ENCODE measurements at places on chromosomes 4 and X. TPM values are rescaled to one million over a fixed set of nuclear protein-coding genes. Genes with fewer than 3 reads are reported as not detected.
A peak's percentile ranks its signal among the peaks of the same experiment; 100 is the strongest.

The MTM1 gene
- polyA plus RNA-seq = 14.8 TPM

DNA sequence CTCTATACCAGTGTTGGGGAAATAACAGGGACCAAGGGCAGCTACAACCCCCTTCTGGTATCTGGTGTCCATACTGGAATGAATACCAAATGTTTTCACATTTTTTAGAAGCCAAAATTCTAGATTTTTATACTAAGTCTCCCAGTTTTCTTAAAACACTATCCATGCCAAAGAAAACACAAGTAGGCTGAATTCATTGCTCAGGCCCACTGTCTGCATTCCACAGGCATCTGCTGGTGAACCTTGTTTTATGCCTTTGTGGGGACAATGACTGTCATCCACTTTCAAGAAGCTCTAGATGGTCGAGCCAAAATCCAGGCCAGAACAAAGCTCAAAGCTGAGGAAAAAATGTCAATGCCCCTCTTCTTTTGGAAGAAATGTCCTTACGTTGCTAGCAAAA, 213.4 kb upstream of the RASGEF1B start:
- no peak for DNase-seq

DNA sequence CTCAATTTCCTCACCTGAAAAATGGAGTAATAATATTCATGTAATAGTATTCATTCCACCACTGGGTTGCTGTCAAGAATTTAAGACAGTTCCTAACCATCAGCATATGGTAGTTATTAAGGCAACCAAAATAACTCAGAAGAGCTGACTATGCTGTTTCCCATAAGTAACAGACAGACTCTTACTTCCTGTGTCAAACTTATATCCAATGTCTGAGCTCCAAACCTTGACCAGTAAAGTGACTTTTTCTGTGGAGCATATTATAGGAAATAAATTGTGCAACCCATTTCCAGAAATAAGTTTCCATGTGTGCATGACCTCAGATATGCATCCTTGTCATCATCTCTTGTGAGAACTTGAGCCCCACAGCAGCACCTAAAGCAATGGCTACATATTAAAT, 78.8 kb downstream of the HADH start:
- no peak for DNase-seq

The ELF2 gene
- 68.0 TPM for polyA plus RNA-seq

DNA sequence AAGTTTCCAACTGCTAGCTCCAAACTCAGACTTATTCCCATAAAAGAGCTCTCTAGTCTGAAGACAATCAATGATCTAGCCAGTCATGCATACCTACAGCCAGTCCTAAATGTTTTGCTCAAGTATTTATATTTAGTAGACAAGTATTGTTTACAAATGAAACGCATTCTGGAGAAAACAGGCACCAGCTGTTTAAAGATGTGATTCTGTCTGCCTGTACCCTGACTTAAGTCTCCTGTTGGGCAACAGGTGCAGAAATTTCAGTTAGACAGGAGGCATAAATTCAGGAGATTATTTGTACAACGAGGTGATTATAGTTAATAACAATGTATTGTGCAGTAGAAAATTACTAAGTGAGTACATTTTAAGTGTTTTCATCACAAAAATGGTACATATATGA, 28.9 kb downstream of the LNX1 start:
- no peak for DNase-seq

The FAM53A gene
- polyA plus RNA-seq = 4.3 TPM

The PIGA gene
- polyA plus RNA-seq = 22.6 TPM

The GLRA2 gene
- polyA plus RNA-seq = 0.20 TPM

GRCh38 chrX:18789916-18790315, 82.5 kb downstream of the PPEF1 start:
- no peak for DNase-seq

GRCh38 chr4:3482707-3483106, 19.6 kb downstream of the DOK7 start:
- peak; percentile 63 for DNase-seq

- DNase-seq = no peak
Measured at GRCh38 chr4:177410566-177410965, 31.7 kb downstream of the AGA start.

DNA sequence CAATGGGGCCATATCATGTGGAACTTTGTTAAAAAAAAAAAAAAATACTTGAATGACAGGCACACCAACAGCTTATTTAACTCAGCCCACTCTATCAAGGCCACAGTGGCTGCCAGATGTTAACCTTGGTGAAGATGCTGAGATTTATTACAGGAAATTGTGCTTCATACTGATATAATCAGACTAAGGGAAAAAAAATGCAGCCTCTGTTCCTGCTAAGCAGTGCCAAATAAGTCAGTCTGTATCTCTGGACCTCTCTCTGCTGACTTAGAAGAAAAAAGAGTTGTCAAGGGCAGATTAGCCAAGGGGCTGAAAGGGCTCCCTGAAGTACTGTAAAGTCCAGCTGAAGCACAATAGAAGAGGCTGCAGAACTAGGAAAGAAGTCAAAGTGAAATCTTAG, 677.7 kb upstream of the HTR2C start:
- no peak for DNase-seq

- DNase-seq = no peak
Measured at GRCh38 chr4:150039274-150040127, 38.7 kb upstream of the DCLK2 start.

The UGT2A3 gene
- polyA plus RNA-seq = 5.2 TPM

DNA sequence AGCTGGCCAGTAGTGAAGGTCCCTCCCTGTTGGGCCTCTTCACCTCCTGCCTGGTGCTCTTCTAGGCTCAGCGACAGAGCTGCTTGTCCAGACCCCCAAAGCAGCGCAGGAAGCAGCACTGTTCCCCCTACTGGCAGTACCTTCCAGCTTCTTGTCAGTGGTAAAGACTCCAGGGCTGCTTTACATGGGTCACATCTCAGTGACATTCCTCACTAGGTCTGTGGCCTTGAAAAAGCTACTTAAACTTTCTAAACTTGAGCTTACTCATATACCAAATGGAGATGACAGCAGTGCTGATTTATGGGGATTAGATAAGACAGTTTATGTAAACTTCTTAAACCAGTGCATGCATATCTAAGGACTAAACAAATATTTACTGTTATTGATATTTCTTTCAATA, 117.3 kb downstream of the FAT4 start:
- DNase-seq = no peak

- no peak for DNase-seq
Measured at GRCh38 chrX:113390531-113390930, 549.9 kb upstream of the AMOT start.

The EXOSC9 gene
- polyA plus RNA-seq = 61.7 TPM

DNA sequence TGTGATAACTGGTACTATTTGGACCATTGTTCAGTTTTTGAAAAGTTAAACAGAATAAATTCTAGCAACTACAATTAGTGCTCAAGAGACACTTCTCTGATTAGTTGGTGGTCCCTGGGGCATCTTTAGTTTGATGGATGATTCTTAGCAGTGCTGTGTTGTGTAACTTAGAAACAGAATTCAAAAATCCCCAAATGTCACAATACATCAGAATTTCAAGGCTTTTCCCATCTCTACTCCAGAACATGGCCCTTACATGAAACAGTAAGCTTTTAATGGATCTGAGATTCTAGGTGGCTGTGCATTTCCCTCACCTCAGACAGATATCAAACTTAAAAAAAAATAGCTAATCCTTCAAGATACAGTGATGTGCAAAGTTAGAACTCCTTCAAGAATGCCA, 104.4 kb upstream of the CXCL13 start:
- no peak for DNase-seq

- DNase-seq = no peak
Measured at GRCh38 chrX:135985973-135986310, 707 bp downstream of the SLC9A6 start.

DNA sequence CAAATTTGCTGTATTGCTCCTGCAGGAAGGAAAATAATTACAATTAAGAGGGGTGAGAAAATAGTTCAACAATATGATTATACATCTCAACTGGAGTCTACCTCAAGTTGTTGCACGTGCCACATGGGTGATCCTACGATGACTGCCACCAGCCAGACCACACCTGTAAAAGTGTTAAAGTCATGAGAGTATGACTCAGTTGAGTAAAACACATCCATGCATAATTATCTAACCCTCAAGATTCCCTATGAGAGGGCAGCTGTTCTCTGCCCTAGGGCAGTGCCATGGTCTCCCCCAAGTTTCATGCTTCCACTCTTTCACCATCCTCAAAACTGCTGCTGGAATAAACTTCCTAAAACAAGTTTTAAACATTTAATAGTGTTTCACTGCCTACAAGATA, 44.1 kb downstream of the QRFPR start:
- DNase-seq = no peak

DNA sequence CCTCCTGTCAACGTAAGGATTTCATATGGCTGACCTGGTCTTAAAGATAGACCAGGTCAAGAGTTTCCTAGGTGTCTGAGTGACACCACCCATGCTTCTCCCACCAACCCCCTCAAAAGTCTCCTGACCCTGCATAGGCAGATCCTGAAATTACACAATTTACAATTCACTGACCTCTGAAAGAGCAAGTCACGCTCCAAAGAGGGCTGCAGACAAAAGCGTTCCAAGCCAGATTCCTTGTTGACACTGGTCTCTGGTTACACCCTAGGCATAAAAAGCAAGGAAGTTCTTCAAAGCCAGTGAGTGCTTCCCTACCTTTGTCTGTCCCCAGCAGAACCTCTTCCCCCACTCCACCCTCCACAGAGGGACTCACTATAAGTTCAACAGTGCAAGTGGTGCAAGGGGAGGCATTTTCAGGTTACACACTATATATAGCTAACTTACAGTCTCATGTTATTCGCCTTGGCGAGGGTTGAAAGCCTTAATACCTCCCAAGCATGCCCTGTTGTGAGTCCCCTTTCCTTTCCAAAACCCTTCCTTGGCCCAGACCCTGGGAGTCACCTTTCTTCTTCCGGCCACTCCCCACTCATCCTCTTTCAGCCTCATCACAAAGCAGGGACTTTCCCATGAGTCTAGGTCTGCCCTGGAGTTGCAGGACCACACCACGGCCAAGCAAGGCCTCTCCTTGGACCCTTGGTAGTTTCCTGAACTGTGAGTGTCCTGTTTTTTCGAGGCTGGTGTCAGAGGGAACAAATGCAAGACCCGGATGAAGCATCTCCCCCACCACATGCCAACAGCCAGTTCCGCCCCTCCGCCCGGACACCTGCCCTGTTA, 58.0 kb upstream of the KLF3 start:
- peak; percentile 35 for DNase-seq

DNA sequence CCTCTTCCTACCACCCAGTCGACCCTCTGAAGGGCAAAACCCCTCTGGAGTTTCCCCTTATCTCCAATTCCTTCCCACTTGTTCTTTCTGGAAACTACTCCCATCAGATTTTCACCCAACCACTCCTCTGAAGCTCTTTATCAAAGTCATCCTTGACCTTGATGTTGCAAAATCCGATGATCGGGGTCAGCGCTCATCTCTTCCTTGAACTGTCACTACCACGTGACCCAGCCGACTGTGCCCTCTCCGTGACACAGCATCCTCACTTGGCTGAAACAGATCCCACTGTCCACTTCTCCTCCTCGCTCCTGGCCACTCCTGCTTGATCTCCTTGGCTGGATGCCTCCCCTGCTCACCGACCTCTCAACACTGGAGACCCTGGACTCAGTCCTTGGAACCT, 1.1 kb downstream of the CFAP99 start:
- DNase-seq = no peak

The RHOH gene
- polyA plus RNA-seq = 0.75 TPM

The GUCY1B1 gene
- polyA plus RNA-seq = 51.0 TPM

DNA sequence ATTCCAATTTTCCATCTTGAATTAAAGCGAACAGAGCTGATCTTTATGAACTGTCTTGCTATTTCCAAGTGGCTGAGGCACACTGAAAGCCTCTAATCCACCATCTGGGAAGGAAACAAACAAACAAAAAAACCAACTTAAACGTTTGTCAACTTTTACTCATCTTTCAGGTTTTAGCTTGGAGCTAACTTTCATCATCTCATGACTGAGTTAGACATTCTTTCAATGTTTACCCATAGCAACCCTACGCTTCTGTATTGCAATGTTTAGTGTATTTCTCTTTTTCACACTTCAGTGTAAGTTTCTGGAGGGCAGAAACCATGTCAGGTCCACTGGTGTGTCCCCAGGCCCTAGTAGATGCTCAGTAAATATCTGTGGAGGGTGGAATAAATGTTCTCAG, 343.8 kb downstream of the GBA3 start:
- no peak for DNase-seq

GRCh38 chr4:182140547-182140946, 102.7 kb upstream of the TENM3 start:
- no peak for DNase-seq

- DNase-seq = no peak
Measured at GRCh38 chr4:54709400-54709799, 51.6 kb downstream of the KIT start.

The PGK1 gene
- polyA plus RNA-seq = 378 TPM

GRCh38 chr4:7431696-7432530, 2.8 kb downstream of the PSAPL1 start:
- DNase-seq = peak; percentile 38

The PARM1 gene
- polyA plus RNA-seq = 41.9 TPM

DNA sequence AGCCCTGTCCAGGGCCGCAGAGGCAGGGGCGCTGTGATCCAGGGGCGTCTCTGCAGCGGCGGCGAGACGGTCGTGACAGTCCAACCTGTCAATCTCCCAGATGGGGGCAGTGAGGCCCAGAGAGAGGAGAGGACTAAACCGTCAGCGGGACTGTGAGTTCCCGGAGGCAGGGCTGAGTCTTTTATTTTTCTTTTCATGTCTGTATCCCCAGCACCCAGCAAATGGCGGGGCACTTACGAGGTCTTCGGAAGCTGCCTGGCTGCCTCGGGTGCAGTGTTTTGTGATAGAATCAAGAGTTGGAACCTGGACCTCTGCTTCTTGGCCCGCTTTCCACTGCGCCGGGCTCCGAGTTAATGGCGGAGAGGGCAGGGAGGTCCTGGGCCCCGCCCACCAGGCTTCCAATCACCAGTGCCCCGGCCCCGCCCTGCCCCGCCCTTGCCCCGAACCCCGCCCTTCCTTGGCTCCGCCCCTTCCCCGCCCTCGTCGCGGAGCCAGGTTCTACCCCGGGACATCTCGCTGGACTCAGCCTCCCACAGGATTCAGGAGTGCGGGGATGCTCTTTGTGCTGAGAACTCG, 35.3 kb upstream of the GRPEL1 start:
- peak; percentile 96 for DNase-seq

DNA sequence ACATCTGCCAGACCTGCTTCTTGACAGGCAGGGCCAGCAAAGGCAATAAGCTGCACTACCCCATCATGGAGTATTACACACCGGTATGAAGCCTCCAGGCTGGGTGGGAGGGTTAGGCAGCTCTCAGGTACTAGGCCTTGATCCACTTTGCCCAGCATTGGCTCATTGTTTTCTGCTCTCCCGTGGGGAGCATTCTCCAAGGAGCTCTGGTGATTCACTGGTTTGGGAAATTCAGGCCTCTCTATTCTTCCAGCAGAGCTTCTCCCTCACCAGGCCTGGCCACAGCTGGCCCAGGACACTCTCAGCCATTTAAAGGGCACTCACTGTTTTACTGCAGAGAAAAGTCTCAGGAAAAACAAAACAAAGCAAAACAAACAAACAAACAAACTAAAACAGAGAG, 33.0 kb downstream of the DRP2 start:
- no peak for DNase-seq

The AGTR2 gene
- polyA plus RNA-seq = 0.58 TPM

- DNase-seq = no peak
Measured at GRCh38 chr4:48499551-48500066, 9.6 kb downstream of the ZAR1 start.

GRCh38 chrX:131239057-131239456, 50.0 kb downstream of the IGSF1 start:
- no peak for DNase-seq

- DNase-seq = no peak
Measured at GRCh38 chrX:70592091-70592490, 147.5 kb downstream of the DLG3 start.

- DNase-seq = peak; percentile 61
Measured at GRCh38 chr4:105147553-105148161, 981 bp downstream of the TET2 start.
